ENCODE measurements at places on chromosomes 5 and 9.

- DNase-seq, result no peak
- H3K27ac ChIP-seq, result no peak overlapping the region
- H3K27me3 ChIP-seq, result peaks cover 3% of the 10 kb centered on the region
- H3K4me1 ChIP-seq, result peaks cover 7% of the 10 kb centered on the region
- no peak overlapping the region for H3K4me3 ChIP-seq
Observed at GRCh38 chr9:88805217-88805943, 185.9 kb upstream of the S1PR3 start.

DNA sequence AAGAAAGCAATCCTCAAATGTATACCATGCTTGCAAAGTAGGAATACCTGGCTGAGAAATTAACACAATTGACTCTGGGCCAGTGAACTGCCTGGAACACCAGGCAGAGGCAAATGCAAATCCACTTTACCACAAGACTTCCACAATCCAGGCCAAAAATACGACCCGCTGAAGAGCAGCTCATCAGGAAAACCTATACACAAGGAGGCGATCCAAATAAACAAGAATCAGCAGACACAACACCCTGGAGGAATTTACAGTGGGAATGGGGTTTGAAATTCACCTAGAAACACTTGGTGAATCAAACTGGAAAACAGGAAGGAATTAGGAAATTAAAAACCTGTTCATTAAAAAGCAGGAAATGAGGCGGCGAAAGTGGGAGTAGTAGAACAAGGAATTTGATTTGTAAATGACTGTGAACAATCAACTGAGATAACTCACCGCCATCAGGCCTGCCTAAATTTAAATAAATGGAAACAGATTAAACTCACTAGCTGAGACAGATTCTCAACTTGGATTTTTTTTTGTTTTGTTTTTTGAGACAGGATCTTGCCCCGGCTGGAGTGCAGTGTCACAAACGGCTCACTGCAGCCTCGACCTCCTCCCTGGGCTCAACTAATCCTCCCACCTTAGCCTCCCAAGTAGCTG, 15.9 kb downstream of the CMBL start:
- H3K27ac ChIP-seq, result no peak overlapping the region
- H3K27me3 ChIP-seq, result no peaks in the 10 kb centered on the region

GRCh38 chr5:68431186-68431585, 215.6 kb downstream of the PIK3R1 start:
- H3K4me3 ChIP-seq, result no peak overlapping the region
- H3K36me3 ChIP-seq, result no peaks in the 10 kb centered on the region
- H3K27me3 ChIP-seq, result no peaks in the 10 kb centered on the region
- DNase-seq, result no peak
- no peak overlapping the region for H3K27ac ChIP-seq
- peaks cover 3% of the 10 kb centered on the region for H3K4me1 ChIP-seq

- H3K4me3 ChIP-seq, result peak overlapping the region; percentile 22
- H3K4me1 ChIP-seq, result peaks cover 22% of the 10 kb centered on the region
- H3K27ac ChIP-seq, result peak overlapping the region; percentile 93
- peak; percentile 78 for DNase-seq
Observed at GRCh38 chr9:16828340-16829281, 41.9 kb downstream of the BNC2 start.

DNA sequence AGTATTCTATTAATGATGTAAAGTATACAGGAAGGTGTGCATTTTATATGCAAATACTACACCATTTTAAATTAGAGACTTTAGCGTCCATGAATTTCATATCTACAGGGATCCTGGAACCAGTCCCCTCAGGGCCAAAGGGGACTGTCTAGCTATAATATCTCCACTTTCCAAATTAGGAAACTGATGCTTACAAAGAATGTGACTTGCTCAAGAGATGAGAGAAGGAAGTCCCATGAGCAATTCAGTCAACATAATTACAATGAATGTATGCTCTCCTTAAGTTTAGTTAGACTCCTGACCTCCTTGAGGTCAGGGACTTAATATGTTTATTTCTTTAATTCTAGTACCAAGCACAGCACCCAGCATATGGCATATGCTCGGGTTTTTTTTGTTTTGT, 23.7 kb downstream of the NIPBL start:
- no peak for DNase-seq
- H3K4me1 ChIP-seq, result peaks cover 5% of the 10 kb centered on the region
- H3K27me3 ChIP-seq, result no peaks in the 10 kb centered on the region
- no peak overlapping the region for H3K4me3 ChIP-seq
- no peaks in the 10 kb centered on the region for H3K36me3 ChIP-seq

DNA sequence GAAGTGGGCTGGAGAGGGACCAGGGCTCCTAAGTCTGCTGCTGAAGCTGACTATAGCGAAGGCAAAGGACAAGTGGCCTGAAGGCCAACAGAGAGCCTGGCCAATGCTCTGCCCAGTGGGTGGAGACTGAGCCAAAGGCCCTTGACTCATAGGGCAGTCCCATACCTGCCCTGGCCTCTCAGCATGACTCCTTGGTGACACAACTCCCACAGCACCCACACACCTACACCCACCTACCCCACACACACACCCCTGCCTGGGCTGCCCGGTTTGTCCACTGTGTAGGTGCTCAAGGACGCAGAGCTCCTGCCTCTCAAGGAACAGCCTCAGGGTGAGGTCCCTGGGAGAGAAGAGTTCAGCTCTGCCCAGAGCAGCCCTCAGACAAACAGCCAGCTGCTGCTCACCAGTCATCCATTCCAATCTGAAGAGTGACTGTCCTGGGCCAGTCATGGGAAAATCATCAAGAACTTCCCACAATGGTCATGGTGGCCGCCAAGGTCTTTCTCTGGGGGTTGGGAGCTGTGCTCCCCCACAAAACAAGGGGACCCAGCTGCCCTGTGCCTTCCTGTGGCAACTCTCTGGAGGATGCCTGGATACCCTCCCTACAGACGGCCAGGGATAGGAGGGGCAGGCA, 5.0 kb downstream of the TNIP1 start:
- H3K4me1 ChIP-seq, result peaks cover 36% of the 10 kb centered on the region
- DNase-seq, result peak; percentile 61
- H3K27ac ChIP-seq, result peak overlapping the region; percentile 46
- no peaks in the 10 kb centered on the region for H3K27me3 ChIP-seq
- peaks cover 8% of the 10 kb centered on the region for H3K36me3 ChIP-seq

DNA sequence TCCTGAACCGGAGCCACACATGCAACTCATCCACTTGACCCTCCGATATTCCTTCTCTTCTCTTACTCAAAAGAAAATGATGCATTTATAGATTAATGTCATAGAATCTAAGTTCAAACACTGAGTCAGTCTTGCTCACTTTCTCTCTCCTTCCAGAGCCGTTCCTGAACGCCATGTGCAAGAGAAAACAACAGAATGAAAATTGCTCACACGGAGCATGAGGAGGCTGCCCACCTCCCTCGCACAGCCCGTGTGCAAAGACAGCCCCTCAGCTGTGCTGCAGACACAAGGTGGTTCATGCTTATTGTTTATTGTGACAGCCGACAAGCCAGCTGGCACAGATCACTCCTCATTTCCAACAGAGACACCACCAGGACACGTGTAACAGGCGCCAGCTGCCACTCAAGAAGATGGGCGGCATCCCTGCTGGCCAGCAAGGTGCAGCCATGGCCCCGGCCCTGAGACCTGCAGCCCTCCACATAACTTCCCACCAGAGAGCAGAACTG, 290.8 kb downstream of the GLIS3 start:
- peak; percentile 81 for DNase-seq
- no peak overlapping the region for H3K27ac ChIP-seq
- H3K4me1 ChIP-seq, result peaks cover 9% of the 10 kb centered on the region
- no peaks in the 10 kb centered on the region for H3K27me3 ChIP-seq

- H3K4me1 ChIP-seq, result peaks cover 2% of the 10 kb centered on the region
- H3K27me3 ChIP-seq, result no peaks in the 10 kb centered on the region
- H3K27ac ChIP-seq, result no peak overlapping the region
- no peak overlapping the region for H3K4me3 ChIP-seq
- H3K36me3 ChIP-seq, result no peaks in the 10 kb centered on the region
Observed at GRCh38 chr9:82109626-82110025, 121.1 kb downstream of the SPATA31D1 start.

- no peak overlapping the region for H3K27ac ChIP-seq
- DNase-seq, result no peak
- H3K4me3 ChIP-seq, result no peak overlapping the region
- no peaks in the 10 kb centered on the region for H3K36me3 ChIP-seq
- H3K4me1 ChIP-seq, result peaks cover 5% of the 10 kb centered on the region
Observed at GRCh38 chr5:160187091-160187490, 42.2 kb upstream of the FABP6 start.

DNA sequence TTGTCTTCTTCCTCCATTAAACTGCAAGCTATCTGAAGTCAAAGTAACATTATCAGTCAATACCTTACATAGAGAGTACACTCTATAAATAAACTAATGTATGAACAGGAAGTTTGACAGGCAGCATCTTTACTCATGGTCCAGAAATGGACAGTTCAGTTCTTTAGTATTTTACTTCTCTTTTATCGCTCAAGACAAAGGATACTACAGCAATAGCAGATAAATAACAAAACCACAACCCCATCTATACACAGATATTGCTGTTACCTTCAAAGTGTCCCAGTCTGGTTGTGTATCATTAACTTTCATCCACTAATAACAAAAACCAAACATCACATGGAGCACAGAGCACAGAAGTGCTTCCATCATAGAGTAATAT, 46.4 kb downstream of the SEMA5A start:
- no peaks in the 10 kb centered on the region for H3K27me3 ChIP-seq
- H3K27ac ChIP-seq, result no peak overlapping the region
- H3K4me1 ChIP-seq, result 0 out of 2 replicates have a peak, but pooled peaks cover 5% of the 10 kb centered on the region
- no peaks in the 10 kb centered on the region for H3K36me3 ChIP-seq
- no peak for DNase-seq

DNA sequence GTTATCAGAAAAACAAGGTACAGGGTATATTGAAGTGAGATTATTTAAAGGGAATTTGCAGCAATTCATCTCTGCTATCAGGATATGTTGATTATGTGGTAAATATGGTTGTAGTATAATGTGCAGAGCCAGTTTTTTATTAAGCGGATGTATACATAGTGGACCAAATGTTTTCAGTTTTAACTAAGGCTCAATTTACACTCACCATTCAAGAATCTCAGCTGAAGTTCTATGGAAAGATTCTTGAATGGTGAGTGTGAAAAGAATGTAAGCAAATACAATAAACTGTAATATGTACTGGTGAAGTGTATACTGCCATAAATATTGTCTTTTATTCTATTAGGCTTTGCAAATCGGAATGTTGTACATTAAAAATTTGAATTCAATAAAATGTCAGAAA, 895.9 kb upstream of the CDH10 start:
- no peak overlapping the region for H3K4me3 ChIP-seq
- H3K4me1 ChIP-seq, result no peaks in the 10 kb centered on the region
- no peaks in the 10 kb centered on the region for H3K36me3 ChIP-seq
- H3K27me3 ChIP-seq, result no peaks in the 10 kb centered on the region
- no peak for DNase-seq

DNA sequence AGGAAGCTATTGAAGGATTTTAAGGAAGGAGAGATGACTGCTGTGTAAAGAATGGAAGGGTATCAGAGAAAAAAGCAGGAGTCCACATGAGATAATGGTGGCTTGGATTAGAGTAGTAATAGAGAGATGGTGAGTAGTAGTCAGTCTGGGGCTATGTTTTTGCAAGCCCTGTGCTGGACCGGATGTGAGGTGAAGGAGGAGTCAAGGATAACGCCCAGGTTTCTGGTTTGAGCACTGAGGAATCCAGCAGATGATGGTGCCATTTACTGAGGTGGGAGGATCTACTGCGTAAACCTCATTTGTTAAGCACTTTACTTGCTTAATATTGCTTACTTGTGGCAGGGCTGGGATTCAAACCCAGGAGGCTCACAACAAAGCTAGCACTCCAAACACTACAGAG, 1.1 kb downstream of the TIGD6 start:
- peaks cover 2% of the 10 kb centered on the region for H3K4me1 ChIP-seq
- no peak overlapping the region for H3K27ac ChIP-seq
- no peaks in the 10 kb centered on the region for H3K27me3 ChIP-seq
- peak overlapping the region; percentile 62 for H3K4me3 ChIP-seq
- H3K36me3 ChIP-seq, result peaks cover 9% of the 10 kb centered on the region

GRCh38 chr9:123107639-123108285, 74.3 kb downstream of the GPR21 start:
- no peak overlapping the region for H3K4me3 ChIP-seq
- H3K4me1 ChIP-seq, result peaks cover 3% of the 10 kb centered on the region
- no peak for DNase-seq

GRCh38 chr5:77066184-77066583, 20.9 kb downstream of the ZBED3 start:
- no peaks in the 10 kb centered on the region for H3K27me3 ChIP-seq
- DNase-seq, result no peak
- no peak overlapping the region for H3K4me3 ChIP-seq
- peaks cover 12% of the 10 kb centered on the region for H3K36me3 ChIP-seq
- H3K4me1 ChIP-seq, result peaks cover 7% of the 10 kb centered on the region

GRCh38 chr9:122991370-122991830, 42.1 kb upstream of the GPR21 start:
- H3K27me3 ChIP-seq, result no peaks in the 10 kb centered on the region
- H3K36me3 ChIP-seq, result peaks cover 9% of the 10 kb centered on the region
- no peak overlapping the region for H3K4me3 ChIP-seq
- H3K4me1 ChIP-seq, result no peaks in the 10 kb centered on the region
- H3K27ac ChIP-seq, result no peak overlapping the region
- DNase-seq, result peak; percentile 94

DNA sequence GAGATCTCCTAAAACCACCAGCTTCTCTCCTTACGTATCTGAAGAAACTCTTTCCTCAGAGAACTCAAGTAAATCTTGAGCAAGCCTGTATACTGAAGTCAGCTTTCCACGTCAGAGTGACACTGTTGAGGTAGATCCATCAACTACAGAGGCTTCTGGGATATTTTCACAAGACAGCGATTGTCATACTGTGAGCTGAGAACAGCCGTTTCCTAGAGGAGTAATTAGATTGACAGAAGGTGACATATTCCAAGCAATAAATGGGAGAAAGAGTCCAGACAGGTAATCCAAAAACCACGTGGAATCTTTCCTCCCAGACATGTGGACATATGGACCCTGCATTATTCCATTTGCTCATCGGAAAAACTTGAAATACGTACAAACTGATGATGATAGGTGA, 117.2 kb downstream of the MEF2C start:
- no peak overlapping the region for H3K4me3 ChIP-seq
- H3K27me3 ChIP-seq, result no peaks in the 10 kb centered on the region
- H3K27ac ChIP-seq, result no peak overlapping the region
- DNase-seq, result no peak

GRCh38 chr5:43296835-43297234, 16.4 kb downstream of the HMGCS1 start:
- H3K27me3 ChIP-seq, result no peaks in the 10 kb centered on the region
- no peak for DNase-seq
- H3K4me3 ChIP-seq, result no peak overlapping the region

GRCh38 chr5:27947088-27947487, 908.7 kb upstream of the CDH9 start:
- DNase-seq, result no peak
- no peak overlapping the region for H3K4me3 ChIP-seq
- no peak overlapping the region for H3K27ac ChIP-seq

- DNase-seq, result no peak
- peak overlapping the region; percentile 91 for H3K4me3 ChIP-seq
- H3K36me3 ChIP-seq, result peaks cover 2% of the 10 kb centered on the region
- no peaks in the 10 kb centered on the region for H3K27me3 ChIP-seq
- peaks cover 25% of the 10 kb centered on the region for H3K4me1 ChIP-seq
Observed at GRCh38 chr9:121269642-121270254, 1.8 kb downstream of the GSN start.
